ENCODE measurements at places on chromosomes 2 and 18.

DNA sequence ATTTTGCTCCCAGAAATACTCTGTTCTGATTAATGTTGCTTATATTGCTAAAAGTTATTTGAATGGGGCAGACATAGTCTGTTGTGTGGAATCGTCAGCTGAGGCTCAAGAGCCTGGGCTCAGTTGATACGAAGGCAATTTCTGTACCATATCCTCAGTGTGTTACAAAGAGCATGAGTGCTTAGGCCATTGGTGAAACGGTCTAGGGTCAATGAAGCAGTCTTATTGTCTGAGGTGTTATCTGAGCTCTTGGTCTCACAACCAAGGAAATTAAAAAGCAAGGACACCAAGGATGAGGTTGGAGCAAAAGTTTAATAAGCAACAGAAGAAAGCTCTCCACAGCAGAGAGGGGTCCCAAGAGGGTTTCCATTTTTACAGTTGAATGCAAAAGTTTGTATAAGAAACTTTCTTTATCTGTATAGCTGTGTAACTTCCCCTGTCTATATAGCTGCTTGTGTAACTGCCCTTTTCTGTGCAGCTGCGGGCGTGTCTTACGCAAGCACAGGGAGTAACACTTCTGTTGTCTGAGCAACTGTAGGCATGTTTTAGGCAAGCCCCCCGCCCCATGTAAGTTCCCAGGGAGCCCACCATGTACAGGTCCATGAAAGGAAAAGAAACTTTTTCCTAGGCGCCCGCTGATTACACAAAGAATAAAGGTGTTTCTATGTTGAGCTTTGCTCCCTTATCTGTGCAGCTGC lies 40.6 kb upstream of the DSC1 start:
- peak; percentile 13 for DNase-seq

GRCh38 chr2:121136323-121136722 lies 148.7 kb downstream of the TFCP2L1 start:
- DNase-seq = no peak

- no peak for DNase-seq
Observed at GRCh38 chr18:13416848-13417247, 198.3 kb downstream of the LDLRAD4 start.

GRCh38 chr2:149184991-149185390 lies 145.4 kb upstream of the LYPD6 start:
- no peak for DNase-seq

- DNase-seq = no peak
Observed at GRCh38 chr18:31317860-31318259, at the start of gene DSG1. Gene DSG1, plus strand, starts transcription at chr18:31318160. Its CDS starts 141 bp downstream, at chr18:31318301.

DNA sequence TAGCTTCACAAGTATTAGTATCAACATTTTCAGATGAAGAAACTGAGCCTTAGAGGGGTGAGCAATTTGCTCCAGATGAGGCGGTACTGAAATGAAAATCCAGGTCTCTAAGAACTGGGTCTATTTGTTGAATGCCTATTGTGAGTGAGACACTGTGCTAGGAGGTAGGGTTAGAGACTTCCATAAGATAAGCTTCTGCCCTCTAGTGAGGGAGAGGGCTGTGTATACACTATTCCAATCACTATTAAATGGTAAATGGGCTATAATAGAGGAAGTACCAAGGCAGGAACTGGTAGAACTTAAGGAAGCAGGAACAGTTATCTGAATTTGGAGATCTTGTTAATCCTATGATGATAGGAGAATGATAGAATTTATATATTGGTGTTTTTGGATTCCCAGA lies 23.6 kb upstream of the GLS start:
- no peak for DNase-seq

GRCh38 chr2:233853353-233853752 lies 982 bp downstream of the HJURP start:
- no peak for DNase-seq

- DNase-seq = no peak
Observed at GRCh38 chr2:30510409-30510808, 63.4 kb downstream of the LCLAT1 start.

- DNase-seq = no peak
Observed at GRCh38 chr2:15952451-15953146, 12.2 kb downstream of the MYCN start.

GRCh38 chr2:113078350-113078839 lies 10.6 kb downstream of the IL1F10 start:
- DNase-seq = no peak

GRCh38 chr2:150548527-150548926 lies 61.1 kb upstream of the RND3 start:
- DNase-seq = no peak

- no peak for DNase-seq
Observed at GRCh38 chr2:231488331-231488730, 24.0 kb upstream of the NCL start.

DNA sequence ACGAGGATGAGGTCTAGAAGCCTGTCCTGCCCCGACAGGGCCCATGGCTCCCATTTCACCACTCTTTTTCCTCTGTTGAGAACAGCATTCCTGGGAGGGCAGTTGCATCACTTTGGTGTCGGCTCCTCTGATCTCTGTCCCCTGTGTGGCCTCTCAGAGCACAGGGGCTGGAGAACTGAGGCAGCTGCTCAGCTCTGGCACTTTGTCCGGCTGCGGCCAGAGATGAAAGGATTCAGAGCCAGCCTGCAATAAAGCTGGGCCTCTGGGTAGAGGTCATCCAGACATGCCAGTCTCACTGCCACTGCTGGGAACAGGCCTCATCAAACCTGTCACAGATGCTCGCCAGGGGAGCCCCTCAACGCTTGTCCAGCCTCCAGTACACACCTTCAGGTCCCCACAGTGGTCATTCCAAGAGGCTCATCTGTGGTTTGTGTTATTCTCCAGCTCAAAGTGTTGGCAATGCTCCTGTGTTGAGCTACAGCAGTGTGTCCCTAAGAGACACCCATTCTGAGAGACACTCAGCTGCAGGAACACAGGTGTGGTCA lies 13.1 kb upstream of the ROCK2 start:
- DNase-seq = no peak

- no peak for DNase-seq
Observed at GRCh38 chr2:45173513-45173912, 164.3 kb upstream of the SIX2 start.

DNA sequence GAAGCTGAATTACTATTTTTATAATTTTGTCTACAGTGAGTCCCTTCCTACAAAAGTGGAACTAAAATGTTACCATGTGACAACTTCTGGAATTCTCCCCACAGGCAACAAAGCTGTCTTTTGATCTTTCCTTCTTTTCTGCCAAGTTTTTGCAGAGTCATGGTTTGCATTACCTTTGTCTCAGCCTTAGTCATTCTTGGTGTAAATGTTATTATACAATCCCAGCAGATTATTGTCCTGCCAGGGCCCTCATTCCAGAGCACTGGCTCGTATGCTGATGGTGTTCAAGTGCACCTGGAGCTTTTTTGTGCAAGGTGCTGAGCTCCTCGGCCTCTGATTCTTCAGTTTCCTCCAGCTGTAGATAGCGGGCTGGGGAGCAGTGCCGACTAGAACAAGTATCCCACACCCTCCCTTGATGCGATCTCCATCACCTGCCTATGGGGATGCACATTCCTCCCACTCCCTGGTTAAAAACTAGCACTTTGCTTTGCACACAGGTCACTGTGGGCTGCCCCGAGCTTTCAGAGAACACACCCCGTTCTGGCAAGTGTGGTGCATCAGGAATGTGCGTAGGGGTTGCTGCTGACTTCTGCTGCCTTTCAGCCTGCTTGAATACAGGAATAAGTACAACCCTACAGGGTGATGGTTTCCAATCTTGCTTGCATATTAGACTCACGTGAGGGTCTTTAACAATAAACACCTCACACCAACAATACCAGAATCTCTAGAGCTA lies 263.6 kb downstream of the RNF144A start:
- DNase-seq = no peak

- peak; percentile 63 for DNase-seq
Observed at GRCh38 chr2:184598316-184599053, at the start of gene ZNF804A. Gene ZNF804A, plus strand, starts transcription at chr2:184598529. Its CDS starts 431 bp downstream, at chr2:184598960.

DNA sequence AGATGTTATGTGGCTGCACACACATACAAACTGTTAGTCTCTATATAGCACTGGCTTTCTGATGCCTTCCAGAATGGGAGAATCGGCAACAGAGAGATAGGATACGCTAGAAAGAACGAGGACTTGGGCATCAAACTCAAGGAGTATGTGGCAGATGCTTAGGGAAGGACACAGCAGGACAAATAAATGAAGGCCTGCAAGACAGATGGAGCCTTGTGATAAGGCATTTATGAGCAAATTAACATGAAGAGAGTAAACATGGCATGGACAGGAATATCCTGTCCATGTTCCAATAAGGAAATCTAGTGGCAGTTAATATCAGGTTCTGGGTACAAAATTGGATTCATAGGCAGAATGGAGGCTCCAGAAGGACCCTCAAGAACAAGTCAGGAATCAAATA lies 136.9 kb downstream of the SLC4A10 start:
- no peak for DNase-seq

DNA sequence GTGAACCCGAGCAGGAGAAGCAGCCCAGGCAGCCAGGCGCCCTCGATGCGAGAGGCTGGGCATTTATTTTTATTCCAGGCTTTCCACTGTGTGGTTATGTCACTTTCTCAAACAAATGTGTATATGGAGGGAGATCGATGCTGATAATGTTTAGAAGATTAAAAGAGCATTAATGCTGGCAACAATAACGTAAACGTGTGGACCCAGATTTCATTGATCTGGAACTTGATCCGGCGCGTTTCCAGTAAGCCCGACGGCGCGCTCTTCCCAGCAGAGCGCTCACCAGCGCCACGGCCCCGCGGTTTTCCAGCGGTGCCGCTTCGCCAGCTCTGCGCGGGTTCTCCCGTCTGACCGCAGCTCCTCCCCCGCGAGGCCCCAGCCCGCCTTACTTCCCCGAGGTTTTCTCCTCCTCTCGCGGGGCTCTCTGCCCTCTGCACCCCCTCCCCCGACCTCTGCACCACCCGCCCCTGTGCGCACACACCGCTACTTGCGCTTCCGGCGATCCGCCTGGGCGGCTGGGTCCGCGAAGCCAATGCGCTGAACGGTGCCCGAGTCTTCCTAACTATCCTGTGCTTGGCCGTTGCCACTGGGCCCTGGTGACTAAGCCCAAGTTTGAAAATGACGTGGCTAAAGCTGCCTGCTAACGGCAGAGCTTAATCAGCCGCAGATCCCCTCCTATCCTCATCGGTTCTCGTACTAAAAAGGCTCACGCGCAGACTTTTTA lies 6.1 kb downstream of the ONECUT2 start:
- no peak for DNase-seq

GRCh38 chr2:150357770-150358467 lies 129.5 kb downstream of the RND3 start:
- DNase-seq = no peak

- peak; percentile 8 for DNase-seq
Observed at GRCh38 chr2:64017811-64018700, 1.2 kb downstream of the VPS54 start.

GRCh38 chr18:26480897-26481795 lies 67.2 kb downstream of the KCTD1 start:
- DNase-seq = no peak

GRCh38 chr2:148201075-148202004 lies 180.4 kb downstream of the MBD5 start:
- peak; percentile 36 for DNase-seq

DNA sequence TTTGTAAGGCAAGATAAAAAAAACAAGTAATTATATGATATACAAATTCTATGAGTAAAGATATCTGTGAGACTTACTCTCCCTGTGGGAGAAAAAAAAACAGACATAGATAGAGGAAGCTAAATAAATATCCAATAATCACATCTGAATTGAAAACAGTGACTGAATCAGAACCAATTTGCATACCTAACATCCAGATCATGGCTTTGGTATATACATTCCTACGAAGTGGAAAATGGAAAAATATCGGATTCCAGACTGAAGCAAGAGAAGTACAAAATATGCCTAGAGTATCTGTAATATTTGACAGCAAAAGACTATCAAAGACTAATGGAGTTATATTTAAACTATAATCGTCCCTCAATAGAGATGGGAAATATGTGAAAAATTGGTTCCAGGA lies 1108.1 kb upstream of the CHAC2 start:
- no peak for DNase-seq

DNA sequence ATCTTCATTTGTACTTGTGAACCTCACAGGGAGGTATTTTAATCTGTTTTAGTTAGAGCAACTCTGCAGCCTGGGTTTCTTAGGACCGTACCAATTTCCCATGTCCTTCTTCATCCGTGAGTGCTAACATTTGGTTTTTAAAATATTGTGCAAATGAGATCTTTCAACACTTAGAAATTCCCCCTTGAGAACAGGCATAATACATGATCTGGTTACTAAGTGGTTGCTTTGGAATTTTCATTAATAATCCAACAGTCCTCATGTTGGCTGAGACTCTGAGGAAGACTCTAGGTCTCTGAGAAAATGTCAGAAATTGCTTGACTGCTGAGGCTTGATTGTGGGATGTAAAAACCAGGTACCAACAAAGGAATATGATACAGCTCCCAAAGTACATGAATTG lies 125.6 kb upstream of the CDCA7 start:
- DNase-seq = no peak

DNA sequence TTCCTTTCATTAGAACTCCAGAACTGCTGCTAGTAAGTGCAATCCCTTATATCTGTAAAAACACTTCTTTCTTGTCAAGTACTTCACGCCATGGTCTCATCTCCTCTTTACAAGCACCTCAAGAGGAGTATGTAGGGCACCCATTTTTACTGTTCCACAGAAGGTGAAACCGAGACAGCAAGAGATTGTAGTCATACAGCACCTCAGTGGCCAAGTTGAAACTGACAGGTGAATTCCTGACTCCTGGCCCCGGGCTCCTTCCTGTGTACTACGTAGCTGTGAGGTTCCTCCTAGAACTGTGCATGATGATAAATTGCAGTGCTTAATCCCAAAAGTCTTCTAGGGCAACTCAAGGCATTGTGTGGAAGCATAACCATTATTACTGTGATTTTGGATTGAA lies 131.5 kb upstream of the MEIS1 start:
- no peak for DNase-seq
